ENCODE measurements at places on chromosomes 6 and 20.

DNA sequence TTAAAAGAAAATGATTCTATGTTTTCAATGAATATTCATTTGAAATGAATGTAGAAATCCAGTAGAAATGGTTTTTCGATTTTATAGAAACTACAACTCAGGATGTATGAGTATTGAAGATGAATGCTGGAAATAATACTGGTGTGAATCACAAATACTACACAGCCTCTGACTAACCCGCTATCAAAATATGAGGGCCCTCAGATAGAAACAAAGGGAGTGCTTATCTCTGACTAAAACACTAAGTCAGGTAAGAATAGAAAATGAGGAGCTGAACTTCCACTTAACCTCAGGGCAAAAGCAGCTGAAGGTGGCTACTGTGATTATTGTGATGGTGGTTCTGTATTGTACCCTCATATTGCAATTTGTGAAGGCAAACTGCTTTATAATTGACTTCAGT is 220.9 kb upstream of the RNF217 start:
- DNase-seq, result no peak

DNA sequence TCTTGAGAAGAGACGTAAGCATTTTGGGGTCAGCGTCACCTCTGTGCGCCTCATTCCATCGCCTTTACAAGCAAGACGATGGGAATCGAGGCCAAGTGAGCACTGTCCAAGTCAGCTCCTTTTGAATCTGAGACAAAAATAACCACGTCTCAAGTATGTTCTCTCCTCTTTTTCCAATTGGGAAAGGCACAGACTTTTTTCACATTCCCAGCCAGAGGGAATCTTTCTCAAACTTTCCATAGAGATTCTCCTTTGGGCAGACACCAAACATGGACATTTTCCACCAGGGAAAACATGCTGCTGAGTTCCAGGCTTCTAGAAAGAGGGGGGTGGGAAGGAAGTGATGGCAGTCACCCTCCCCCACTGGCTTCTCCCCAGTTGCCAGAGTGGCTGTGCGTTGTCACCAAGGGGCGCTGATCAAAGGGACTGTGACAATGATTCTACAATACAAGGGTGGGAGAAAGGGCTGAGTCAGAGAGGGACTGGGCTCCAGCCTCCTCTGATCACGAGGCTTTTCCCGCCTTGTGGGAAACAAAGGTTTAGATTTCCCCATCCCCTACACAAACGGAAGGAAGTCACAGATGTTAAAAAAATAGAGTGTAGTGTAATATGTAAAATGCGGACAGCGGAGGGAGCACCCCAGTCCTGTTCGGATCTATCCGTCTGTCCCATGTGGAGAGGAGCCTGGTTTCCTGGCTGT is 281.9 kb upstream of the RNF24 start:
- no peak for DNase-seq

GRCh38 chr6:116217069-116217468 is 36.8 kb downstream of the TSPYL4 start:
- DNase-seq, result peak; percentile 43

DNA sequence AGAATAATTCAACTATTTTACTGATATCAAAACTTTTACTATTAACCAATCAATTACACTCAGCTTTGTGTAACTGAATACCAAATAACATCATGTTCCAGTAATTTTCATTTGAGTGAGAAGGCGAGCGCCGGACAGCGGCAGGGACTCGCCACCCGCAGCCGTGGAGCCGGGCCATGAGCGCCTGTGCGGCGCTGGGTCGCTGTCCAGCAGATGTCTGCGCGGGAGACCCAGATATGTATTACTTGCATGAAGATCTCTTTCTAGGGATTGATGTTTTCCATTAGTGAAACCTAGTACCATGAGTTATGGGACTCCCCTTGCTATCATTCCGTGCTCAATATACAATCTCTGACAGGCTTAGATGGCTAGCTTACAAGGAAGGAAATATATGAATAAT is 245.1 kb upstream of the PRSS16 start:
- DNase-seq, result no peak

- peak; percentile 93 for DNase-seq
These were observed 91.9 kb upstream of the CLDN20 start for GRCh38 chr6:155171747-155172449.

GRCh38 chr20:36613974-36614373 is 8.4 kb downstream of the RAB5IF start:
- peak; percentile 94 for DNase-seq

GRCh38 chr6:21984561-21984960 is 312.3 kb downstream of the PRL start:
- no peak for DNase-seq

DNA sequence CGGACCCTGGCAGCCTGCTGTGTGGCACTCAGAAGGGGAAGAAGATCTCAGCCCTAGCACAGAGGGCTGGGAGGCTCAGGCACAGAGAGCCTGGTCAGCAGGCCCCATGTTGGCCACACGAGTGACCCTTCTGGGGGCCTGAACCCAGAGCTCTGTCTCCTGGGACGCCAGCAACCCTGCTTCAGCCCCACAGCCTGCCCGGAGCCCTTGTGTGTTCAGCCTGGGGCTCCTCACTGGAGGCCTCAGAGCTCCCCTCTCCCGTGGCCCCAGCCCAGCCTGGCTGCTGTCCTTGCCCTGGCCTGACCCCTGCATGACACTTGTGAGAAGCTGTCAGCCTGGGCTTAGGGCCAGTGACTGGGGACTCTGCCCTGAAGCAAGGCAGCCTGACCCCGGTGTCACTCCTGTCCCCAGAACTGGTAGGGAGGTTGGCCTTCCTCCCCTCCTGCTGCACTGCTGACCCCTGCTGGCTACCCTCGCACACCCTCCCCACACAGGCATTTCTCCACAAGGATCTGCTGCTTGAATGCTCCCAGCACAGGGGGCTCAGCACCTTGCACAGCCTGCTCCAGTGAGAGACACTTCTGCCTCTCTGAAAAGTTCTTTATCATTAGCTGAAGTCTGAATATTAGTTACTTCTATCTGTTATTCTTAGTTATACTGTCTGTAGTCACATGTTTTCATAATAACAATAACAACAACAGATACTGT is 15.4 kb upstream of the IP6K3 start:
- peak; percentile 53 for DNase-seq

DNA sequence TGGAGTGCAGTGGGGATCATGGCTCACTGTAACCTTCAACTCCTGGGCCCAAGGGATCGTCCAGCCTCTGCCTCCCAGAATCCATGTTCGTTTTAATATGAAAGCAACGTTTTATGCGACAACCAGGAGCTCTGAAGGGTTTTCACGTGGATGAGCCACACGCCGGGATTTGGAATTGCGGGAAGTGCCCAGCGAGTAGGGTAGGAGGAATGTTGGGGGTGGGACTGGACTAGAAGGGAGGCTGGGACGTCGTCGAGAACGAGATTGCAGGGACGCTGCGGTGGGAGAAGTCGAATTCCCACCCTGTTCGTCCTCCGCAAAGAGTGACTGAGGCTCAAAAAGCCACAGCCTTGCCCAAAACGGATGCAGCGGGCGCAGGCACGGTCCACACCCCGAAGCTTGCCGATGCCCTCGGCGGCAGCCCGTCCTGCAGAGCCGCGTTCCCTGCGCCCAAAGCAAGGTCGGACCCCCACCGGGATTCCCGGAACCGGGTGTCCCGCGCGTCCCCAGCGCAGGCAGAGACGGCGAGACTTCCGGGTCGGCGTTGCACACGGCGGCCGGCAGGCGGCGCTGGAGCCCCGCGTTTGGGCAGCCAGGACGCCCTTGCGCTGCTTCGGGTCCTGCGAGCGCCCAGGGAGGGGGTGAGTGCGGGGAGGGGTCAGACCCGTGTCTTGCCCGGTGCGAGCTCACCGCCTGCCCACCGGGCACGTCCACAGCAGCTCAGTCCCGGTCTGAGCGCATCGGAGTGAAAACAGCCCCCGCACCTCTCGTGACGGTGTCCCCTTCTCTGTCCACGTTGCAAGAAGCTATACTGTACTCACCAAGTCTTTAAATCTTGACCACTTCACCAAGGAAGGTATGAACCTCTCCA is 87.8 kb downstream of the DHX35 start:
- peak; percentile 63 for DNase-seq

DNA sequence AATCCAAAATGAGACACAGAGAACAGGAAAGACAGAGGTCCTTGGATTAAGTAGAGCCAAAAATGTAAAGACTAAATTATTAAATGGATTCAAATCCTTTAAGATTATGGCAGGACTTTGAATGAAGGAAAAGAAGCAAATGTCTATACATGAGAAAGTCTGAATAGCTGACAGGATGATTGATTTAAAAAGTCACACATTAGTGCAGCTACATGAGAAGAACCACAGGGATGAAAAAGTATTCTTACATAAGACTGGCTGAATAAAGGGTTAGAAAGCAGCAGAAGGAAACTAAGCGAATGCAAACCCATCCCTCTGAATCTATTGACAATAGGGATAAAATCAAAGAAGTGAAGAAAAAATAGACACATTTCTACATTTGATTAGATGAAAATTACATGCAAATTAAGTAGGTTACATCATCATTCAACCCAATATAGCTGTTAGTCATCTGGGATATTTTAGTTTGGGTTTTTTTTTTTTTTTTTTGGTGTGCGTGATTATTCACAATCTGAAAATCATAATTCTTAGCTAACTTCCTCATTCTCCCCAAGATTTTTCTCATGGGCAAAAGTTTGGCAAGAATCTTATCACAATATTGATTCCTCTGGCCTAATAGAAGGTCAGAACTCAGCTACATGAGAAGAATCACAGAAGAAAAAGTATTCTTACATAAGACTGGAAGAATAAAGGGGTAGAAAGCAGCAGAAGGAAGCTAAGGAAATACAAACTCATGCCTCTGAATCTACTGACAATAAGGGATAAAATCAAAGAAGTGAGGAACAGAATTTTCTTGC is 845.4 kb downstream of the HACE1 start:
- DNase-seq, result no peak

DNA sequence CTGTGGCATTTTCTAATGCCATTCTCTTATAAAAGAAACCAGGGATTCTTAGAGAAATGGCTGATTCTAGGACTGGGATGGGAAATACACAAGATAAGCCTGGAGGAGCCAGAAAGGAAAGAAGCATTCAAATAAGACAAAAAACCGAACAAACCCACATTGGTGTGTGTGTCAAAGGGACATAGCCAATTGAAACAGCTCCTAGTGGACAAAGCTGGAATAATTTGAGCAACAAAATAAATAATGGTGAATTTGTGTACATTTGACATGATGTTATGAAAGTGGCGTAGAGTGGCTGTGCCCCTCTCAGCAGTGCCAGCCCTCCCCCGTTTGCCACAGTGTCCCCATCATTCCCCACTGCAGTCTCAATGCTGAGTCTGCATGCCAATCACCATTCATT is 55.5 kb downstream of the B3GAT2 start:
- no peak for DNase-seq

DNA sequence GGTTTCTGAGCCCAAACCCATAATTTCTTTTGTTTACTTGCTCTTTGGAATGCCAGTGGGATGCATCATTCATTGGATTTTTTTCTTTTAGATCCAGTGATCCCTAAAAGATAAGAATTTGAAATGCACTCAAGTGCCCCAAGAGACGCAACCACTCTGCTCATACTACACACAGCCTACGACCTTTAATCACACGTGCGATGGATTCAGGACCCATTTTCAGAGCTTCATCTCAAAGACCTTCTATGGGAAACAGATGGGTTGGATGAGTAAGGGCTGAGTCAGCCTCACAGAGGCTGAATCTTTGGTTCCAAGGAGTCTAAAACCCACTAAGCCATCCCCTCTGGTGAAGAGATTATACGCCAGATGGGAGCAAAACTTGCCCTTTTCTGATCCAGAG is 265.5 kb upstream of the EXOC2 start:
- no peak for DNase-seq

- DNase-seq, result no peak
These were observed 41.7 kb downstream of the CNBD2 start for GRCh38 chr20:36010076-36010475.

GRCh38 chr6:157761926-157762325 is 61.1 kb upstream of the SNX9 start:
- DNase-seq, result no peak

- peak; percentile 28 for DNase-seq
These were observed 11.4 kb downstream of the GPX5 start for GRCh38 chr6:28537065-28537464.

- no peak for DNase-seq
These were observed 10.3 kb upstream of the CTAGE9 start for GRCh38 chr6:131721161-131721560.

DNA sequence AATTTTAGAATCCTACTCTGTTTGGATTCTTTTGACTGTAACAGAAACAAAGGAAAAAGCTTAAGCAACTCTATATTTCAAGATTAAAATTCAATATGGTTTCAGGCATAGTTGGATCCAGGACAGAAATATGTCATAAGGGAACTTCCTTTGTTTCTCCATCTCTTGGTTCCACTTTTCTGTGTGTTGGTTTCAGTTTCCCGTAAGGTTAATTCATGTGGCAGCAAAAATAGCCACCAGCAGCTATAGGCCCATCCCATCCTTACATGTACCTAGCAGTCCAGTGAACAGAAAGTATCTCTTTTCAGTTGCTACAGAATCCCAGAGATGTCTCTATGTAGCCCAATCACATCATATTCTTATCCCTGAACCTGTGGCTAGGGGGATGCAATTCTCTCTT is 8.8 kb upstream of the FAM8A1 start:
- DNase-seq, result no peak

DNA sequence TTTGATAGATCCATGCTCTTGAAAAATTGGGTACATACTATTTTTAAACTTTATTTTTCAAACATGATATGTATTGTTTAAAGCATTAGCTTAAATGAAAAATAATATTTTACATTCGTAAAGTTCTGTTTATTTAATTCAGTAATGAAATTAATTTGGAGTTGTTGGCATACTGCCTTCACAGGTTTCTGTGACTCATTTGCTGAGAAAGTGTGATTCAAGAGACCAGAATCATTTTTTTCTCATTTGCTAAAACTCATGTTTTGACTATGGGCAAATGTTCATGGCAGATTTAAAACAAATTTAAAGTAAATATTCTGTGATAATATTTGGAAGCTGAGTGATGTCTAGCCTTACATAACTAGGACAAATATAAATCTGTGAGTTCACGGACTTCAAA is 230.4 kb downstream of the BCKDHB start:
- no peak for DNase-seq

DNA sequence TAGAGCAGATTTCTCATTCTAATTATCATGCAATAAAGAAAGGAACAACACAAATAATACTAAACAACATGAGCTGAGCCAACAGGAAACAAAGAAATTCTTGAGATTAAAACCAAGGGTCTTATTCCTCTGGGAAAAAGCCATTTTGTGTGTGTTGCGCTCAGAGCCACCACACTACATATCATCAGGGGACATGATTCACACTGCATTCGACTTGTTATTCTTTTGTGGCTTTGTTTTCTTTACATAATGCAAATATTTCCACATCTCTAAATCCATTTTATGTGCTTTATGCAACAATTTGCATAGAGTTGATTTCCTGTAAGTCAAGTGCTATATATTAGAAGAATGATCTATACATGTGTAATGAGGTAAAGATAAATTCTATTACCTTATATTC is 719.6 kb downstream of the TBC1D32 start:
- no peak for DNase-seq

DNA sequence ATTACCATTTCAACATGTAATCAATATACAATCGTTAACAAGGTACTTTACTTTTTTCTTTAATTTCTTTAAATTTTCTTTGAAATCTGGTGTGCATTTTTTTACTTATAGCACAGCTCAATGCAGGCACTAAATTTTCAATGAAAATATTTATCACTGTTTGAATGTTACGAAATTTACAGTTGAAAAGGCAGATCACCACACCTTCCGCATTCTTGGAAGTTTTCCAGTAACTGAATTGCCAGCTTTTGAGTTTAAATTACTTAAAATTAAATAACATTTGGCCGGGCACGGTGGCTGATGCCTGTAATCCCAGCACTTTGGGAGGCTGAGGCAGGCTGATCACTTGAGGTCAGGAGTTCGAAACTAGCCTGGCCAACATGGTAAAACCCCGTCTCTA is 309.9 kb downstream of the BMP7 start:
- no peak for DNase-seq

All from NCI-H2171 treated with DMSO at 0.1 percent for 48 hours (cell line).